Stomach (tissue), 19 donors: ENCODE measurements at places on chromosomes 1 and 21. TPM values are rescaled to one million over a fixed set of nuclear protein-coding genes. Genes with fewer than 3 reads are reported as not detected.
A peak's percentile ranks its signal among the peaks of the same experiment; 100 is the strongest.

The AKR7A3 gene
- total RNA-seq = 269 TPM

- DNase-seq = peak; percentile 75
- no peaks in the 10 kb centered on the region for H3K27me3 ChIP-seq
- no peaks in the 10 kb centered on the region for H3K4me1 ChIP-seq
- H3K27ac ChIP-seq = no peak overlapping the region
Observed at GRCh38 chr21:17454315-17455027, 58.4 kb upstream of the CXADR start.

GRCh38 chr1:59528900-59529299, 232.0 kb downstream of the FGGY start:
- no peaks in the 10 kb centered on the region for H3K27me3 ChIP-seq
- no peaks in the 10 kb centered on the region for H3K4me1 ChIP-seq
- no peak for DNase-seq
- no peak overlapping the region for H3K4me3 ChIP-seq

GRCh38 chr1:204728045-204728444, 42.5 kb upstream of the LRRN2 start:
- H3K4me1 ChIP-seq = peaks cover 5% of the 10 kb centered on the region
- DNase-seq = no peak
- H3K27ac ChIP-seq = no peak overlapping the region

DNA sequence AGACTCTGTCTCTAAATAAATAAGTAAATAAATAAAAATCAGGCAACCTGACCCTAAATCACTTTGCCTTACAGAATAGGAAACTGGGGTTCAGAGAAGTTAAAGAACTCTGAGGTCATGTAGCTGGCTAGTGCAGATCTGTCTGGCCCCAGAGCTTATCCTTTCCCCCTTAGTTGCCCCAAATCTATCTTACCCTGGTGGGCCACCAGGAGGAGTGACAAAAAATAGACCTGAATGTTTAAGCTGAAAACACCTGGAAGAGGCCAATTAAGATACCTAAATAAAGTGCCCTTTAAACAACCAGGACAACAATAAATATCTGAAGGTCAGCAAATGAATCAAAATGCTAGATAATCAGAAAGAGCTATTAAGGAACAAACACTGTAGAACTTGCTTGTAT, 59.7 kb downstream of the TEX35 start:
- no peak for DNase-seq
- H3K36me3 ChIP-seq = no peaks in the 10 kb centered on the region
- no peaks in the 10 kb centered on the region for H3K4me1 ChIP-seq
- H3K4me3 ChIP-seq = no peak overlapping the region

DNA sequence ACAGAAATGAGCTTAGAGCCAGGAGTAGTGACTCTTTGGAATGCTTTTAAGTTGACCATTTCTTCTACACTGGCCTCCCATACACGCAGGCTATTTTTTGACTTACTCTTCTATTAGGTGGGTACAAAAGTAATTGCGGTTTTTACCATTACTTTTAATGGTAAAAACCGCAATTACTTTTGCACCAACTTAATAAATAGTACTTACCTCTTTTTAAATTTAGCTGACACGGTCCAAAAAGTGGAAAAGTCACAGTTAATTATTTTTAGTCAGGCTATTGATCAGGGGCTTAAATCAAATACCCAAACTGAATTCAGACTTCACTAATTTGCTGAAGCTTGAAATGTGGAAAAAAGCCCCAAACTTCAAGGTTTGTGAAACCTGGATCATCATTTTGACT, 138.7 kb downstream of the GRIK1 start:
- no peaks in the 10 kb centered on the region for H3K36me3 ChIP-seq
- H3K27me3 ChIP-seq = no peaks in the 10 kb centered on the region
- no peak overlapping the region for H3K4me3 ChIP-seq

GRCh38 chr1:207291723-207292122, 29.8 kb upstream of the CD55 start:
- no peaks in the 10 kb centered on the region for H3K36me3 ChIP-seq
- H3K4me3 ChIP-seq = no peak overlapping the region
- no peaks in the 10 kb centered on the region for H3K4me1 ChIP-seq
- H3K27ac ChIP-seq = no peak overlapping the region
- H3K27me3 ChIP-seq = no peaks in the 10 kb centered on the region

The C1orf141 gene
- not detected for total RNA-seq

The RIPPLY3 gene
- not detected for total RNA-seq

- H3K27ac ChIP-seq = peak overlapping the region; percentile 81
- H3K4me3 ChIP-seq = peak overlapping the region; percentile 63
- no peaks in the 10 kb centered on the region for H3K36me3 ChIP-seq
Observed at GRCh38 chr1:168137515-168137821, 738 bp upstream of the GPR161 start.

- H3K36me3 ChIP-seq = no peaks in the 10 kb centered on the region
- H3K4me3 ChIP-seq = no peak overlapping the region
- no peak for DNase-seq
- no peak overlapping the region for H3K27ac ChIP-seq
- peaks cover 4% of the 10 kb centered on the region for H3K4me1 ChIP-seq
Observed at GRCh38 chr1:91609551-91609950, 108.9 kb downstream of the CDC7 start.

DNA sequence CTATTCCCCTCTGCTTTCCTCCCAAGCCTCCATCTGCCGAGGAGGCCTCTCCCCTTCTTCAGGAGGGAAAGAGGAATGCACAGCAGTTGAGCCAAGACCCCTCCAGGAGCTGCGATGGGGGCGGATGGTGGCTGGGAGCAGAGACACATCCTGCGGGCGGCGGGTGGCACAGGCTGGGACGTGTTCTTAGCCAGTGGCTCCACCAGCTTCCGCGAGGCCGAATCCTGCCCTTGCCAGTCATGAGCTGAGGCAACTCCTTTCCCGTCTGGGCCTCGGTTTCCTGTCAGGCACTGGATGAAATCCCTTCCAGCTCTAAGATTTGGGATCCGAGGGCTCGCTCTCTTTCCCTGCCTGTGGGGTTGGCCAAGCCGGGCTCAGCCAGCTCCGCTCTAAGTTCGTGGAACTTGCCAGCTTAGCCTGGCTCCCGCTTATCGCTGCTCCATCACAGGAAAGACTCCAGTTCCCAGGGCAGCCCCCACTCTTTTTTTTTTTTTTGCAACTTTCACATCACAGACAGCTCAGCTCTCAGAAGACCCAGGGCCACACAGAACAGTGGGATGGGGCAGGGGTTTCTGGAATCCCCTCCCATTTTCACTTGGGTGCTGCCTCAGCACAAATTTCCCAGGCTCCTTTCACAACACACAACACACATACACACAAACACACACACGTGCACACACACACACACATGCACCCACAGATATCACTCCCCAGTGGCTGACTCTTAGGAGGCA, 506 bp downstream of the MYOM3 start:
- H3K36me3 ChIP-seq = no peaks in the 10 kb centered on the region
- no peaks in the 10 kb centered on the region for H3K27me3 ChIP-seq
- H3K4me1 ChIP-seq = peaks cover 13% of the 10 kb centered on the region
- DNase-seq = no peak
- H3K4me3 ChIP-seq = no peak overlapping the region
- H3K27ac ChIP-seq = peak overlapping the region; percentile 26

DNA sequence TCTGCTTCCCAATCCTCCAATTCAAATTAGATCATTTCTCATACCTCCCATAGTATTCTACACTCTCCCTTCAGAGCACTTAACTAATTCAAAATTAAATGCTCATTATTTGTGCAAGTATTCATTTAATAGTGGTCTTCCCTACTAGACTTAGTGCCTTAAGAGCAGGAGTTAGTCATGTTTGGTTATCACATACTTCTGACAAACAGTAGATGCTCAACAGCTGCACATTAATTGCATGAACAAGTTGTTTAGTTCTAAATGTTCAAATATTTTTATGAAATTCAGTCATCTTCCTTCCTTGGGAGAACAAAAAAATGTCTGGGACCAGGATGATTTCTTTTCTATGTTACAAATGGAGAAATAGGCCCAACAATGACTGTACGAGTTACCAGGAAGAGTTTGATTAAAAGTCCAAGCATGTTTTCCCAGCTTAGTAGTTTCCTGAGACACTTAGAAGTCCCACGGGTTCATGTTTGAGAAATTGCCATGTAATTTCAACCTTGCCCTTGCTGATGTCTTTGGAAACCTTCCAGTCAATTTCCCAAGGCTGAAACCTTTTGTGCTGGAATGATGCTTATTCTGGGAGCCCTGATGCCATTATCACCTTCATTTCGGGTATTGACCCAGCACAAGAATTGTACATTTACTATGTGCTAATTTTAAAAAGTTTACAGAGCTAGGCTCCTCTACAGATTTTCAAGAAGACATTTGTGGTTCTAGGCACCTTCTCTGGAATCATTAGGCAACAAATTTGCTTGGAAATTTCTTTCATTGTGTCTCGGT, 437.9 kb upstream of the PLXNA2 start:
- H3K4me1 ChIP-seq = no peaks in the 10 kb centered on the region
- no peaks in the 10 kb centered on the region for H3K36me3 ChIP-seq
- H3K27ac ChIP-seq = no peak overlapping the region
- H3K27me3 ChIP-seq = no peaks in the 10 kb centered on the region

- H3K4me3 ChIP-seq = no peak overlapping the region
- H3K27ac ChIP-seq = peak overlapping the region; percentile 54
- H3K4me1 ChIP-seq = peaks cover 22% of the 10 kb centered on the region
- H3K27me3 ChIP-seq = peaks cover 5% of the 10 kb centered on the region
- no peak for DNase-seq
Observed at GRCh38 chr1:109252893-109253802, 3.8 kb downstream of the CELSR2 start.

DNA sequence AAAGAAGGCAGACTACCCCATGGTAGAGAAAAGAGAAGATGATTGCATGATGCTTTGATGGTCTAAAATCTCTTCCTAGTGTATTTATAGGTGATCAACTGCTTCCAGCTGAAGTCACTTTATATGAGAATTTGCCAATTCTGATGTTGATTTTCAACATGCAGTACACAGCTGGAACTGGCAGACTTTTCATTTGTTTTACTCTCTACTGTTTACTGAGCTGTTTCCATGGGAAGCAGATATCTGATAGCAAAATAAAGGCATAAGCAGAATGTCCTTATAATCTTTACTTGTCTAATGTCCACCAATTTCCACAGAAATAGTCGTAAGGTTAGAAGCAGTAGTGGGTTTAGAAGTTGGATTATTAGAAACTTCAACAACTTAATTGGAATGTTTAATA, 74.9 kb downstream of the SYDE2 start:
- peak; percentile 46 for DNase-seq
- H3K27me3 ChIP-seq = no peaks in the 10 kb centered on the region
- H3K27ac ChIP-seq = no peak overlapping the region
- no peak overlapping the region for H3K4me3 ChIP-seq
- H3K4me1 ChIP-seq = no peaks in the 10 kb centered on the region
